Hindlimb muscle (tissue), 1 donor: ENCODE measurements at places on chromosomes 16 and 17. TPM values are rescaled to one million over a fixed set of nuclear protein-coding genes. Genes with fewer than 3 reads are reported as not detected.

The AANAT gene
- 0.36 TPM for polyA plus RNA-seq

The WDR59 gene
- 58.0 TPM for polyA plus RNA-seq

The SMPD3 gene
- polyA plus RNA-seq: 0.68 TPM

The CX3CL1 gene
- 4.9 TPM for polyA plus RNA-seq

The ESRP2 gene
- 0.88 TPM for polyA plus RNA-seq

The KIF18B gene
- 8.8 TPM for polyA plus RNA-seq

The STH gene
- polyA plus RNA-seq: not detected

The FOXL1 gene
- polyA plus RNA-seq: 0.26 TPM

The GPR179 gene
- polyA plus RNA-seq: 0.94 TPM

The CCL5 gene
- 0.74 TPM for polyA plus RNA-seq
